ENCODE measurements at places on chromosomes 6 and 20.
A peak's percentile ranks its signal among the peaks of the same experiment; 100 is the strongest.

GRCh38 chr6:17039266-17039665 lies 62.6 kb upstream of the STMND1 start:
- DNase-seq: no peak

- no peak for DNase-seq
These were observed 51.1 kb downstream of the B3GAT2 start for GRCh38 chr6:70905742-70906141.

- DNase-seq: no peak
These were observed 79.6 kb downstream of the SOBP start for GRCh38 chr6:107569473-107569872.

DNA sequence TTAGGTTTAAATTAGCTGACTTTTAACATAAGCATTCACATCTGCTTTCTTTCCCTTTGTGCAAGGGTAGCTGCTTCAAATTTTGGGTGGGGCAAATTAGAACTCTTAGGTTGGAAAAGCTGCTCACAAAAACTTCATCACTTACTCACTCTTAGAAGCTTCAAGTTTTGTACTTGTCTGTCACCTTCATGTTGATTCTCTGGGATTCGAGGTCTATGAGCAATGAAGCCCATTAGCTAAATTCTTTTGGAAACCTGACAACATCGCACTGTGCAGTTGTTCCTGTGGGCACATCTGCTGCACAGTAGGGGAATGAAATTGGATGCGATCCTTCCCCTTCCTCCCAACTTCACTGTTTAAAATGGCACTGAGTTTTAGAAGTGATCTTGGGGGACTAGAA lies 156.1 kb downstream of the UBE3D start:
- DNase-seq: no peak

DNA sequence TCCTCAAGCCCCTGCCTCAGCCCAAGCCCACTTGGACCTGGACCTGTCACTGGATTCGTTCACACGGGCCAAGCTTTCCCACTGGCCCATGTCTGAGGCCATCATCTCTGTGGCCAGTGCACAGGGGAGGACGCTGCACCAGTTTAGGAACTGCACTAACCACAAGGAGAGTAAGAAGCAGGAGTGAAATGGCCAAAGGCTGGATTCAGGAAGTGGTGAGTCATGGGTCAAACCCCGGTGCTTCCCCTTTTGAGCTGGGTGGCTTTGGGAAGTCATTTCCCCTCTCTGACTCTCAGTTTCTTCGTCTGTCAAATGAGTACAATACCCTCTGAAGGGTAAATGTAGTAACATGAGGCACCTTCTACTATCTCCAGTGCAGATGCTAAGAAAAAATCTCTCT lies 87.9 kb downstream of the CD40 start:
- DNase-seq: peak; percentile 4

DNA sequence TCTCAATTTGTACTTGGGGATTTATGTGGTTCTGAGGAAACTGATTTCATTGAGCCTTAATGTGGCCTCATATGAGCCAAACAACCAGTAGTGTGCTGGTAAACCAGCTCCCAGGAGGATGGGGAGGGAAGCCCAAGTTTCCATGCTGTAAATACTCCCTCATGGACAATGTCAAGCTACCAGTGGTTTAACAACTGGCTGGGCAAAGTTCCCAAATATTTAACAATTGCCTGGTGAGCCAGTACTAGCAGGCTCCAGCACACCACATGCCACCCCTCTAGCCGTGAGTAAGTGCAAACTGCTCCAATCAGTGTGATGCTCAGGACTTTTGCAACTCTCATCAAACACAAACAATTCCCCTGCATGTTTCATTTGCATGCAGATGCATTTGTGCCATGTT lies 19.2 kb upstream of the CDKN1A start:
- no peak for DNase-seq

DNA sequence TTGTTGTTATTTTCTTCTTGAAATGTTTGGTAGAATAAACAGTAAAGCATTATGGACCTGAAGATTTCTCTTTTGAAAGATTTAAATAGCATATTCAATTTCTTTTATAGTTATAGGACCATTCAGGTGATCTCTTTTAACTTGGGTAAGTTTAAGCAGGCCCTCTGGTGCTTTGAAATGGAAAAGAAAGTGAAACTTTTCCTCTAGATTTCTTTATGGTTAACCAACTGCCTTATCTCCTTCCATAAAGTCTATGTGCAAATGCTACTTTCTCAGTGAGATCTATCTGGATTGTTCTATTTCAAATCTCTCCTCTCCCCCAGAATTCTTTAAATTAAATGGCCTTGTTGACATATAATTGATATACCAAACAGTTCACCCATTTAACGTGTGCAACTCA lies 54.0 kb downstream of the PHACTR2 start:
- no peak for DNase-seq

- DNase-seq: no peak
These were observed 8.0 kb downstream of the PRDM13 start for GRCh38 chr6:99614430-99615186.

GRCh38 chr6:37774028-37774680 lies 45.4 kb upstream of the ZFAND3 start:
- no peak for DNase-seq

GRCh38 chr6:144335914-144336313 lies 50.8 kb downstream of the UTRN start:
- no peak for DNase-seq

- no peak for DNase-seq
These were observed 52.7 kb downstream of the FGD2 start for GRCh38 chr6:37058084-37058586.

DNA sequence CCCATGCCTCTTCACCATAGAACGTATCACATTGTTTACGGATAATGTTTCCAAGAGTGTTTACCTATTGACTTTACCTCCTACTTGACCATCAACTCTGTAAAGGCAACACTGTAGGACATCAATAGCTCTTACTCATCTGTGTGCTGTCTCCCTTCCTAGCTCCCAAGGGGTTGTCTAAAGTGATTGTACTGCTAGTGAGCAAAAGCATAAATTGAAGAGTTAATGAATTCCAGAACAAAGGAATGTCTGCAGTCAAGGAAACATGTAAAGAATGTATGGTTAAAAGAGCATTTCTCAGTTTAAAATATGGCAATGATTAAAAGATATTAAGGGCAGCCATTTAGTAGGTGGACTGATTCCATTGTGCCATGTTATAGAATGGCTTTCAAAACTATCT lies 985.4 kb downstream of the TBC1D32 start:
- DNase-seq: no peak

- DNase-seq: no peak
These were observed 19.8 kb downstream of the DSE start for GRCh38 chr6:116390581-116390980.

GRCh38 chr6:18387061-18387721 lies at the start of gene RNF144B:
Gene RNF144B, plus strand, starts transcription at chr6:18387350. Its CDS starts 12,185 bp downstream, at chr6:18399535.
- DNase-seq: peak; percentile 67

- no peak for DNase-seq
These were observed 48.3 kb downstream of the FAM217A start for GRCh38 chr6:4030669-4031068.

GRCh38 chr6:13234130-13234529 lies 94.2 kb downstream of the TBC1D7 start:
- DNase-seq: no peak

- no peak for DNase-seq
These were observed 873.0 kb downstream of the KIF16B start for GRCh38 chr20:15700147-15700765.

- DNase-seq: no peak
These were observed 330.9 kb upstream of the CDH4 start for GRCh38 chr20:60921022-60921622.

- no peak for DNase-seq
These were observed 116.9 kb downstream of the RWDD2A start for GRCh38 chr6:83310046-83310445.

GRCh38 chr6:14640631-14641030 lies 523.1 kb downstream of the CD83 start:
- no peak for DNase-seq

DNA sequence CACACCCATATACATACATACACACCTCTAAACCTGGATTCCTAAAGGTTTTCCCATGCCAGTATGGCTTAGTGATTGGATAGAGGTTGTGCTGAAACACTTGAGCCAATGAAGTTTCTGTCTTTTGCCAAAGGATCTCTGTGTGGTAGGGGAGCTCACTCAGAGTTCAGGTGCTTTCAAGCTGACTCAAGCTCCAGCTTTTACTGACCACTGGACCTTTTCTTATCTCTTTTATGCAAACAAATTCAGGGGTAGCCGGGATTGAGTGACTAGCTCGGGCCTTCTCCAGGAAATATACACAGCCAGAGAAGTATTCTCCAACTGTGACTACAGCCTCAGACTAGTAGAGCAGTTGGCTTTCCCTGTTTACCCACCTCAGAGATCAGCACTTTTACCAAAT lies 21.5 kb upstream of the DSE start:
- no peak for DNase-seq

DNA sequence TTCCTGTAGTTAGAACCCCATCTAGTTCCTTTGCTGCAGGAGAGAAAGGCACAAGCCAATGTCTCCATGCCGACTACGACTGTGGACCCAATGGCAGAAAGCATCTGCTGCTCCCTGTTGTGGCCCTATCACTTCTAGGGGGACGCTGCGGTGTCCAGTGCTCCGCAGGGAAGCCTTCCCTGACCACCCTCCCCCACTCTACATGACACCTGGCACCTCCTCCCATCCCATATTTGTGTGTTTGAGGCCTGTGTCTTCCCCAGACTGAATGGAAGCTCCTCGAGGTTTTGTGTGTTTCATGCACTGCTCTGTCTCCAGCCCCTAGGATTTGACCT lies 159.5 kb downstream of the DTNBP1 start:
- DNase-seq: no peak

DNA sequence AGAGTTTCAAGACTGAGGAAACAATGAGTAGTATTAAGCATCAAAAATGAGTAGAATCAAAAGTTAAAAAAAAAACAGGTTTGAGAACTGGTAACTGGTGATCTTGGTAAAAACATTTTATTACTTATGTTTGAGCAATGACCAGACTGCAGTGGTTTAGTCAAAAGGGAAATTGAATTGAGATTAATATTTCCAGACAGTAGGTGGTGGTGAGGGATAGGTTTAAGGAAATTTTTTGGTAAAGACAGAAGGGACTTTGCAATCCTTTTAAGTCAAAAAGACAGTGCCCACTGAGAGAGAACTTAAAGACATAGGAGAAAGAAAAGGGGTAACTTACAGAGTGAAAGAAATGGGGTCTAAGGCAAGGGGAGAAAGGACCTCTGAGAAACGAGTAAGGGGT lies 156.9 kb downstream of the ASCC3 start:
- no peak for DNase-seq

- DNase-seq: no peak
These were observed 101.8 kb upstream of the PREP start for GRCh38 chr6:105504706-105505105.

GRCh38 chr20:44296011-44296410 lies 15.0 kb downstream of the FITM2 start:
- DNase-seq: no peak

DNA sequence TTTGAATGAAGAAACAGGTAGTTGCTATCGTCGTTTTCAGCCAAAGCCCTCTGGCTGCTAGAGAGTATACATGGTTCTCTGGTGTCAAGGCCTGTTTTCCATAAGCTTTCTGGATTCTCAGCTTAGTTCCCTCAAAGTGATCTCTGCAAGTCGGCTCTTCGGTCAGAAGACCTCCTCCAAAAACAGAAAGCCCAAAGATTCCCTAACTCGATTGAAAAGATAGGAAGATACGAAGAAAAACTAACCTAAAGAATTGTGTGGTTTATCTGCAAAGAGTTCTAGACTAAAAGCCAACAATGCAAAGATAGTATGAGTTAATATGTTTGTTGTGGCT lies 545 bp upstream of the ASCC3 start:
- no peak for DNase-seq

GRCh38 chr20:25229486-25230165 lies 18.3 kb upstream of the PYGB start:
- no peak for DNase-seq

DNA sequence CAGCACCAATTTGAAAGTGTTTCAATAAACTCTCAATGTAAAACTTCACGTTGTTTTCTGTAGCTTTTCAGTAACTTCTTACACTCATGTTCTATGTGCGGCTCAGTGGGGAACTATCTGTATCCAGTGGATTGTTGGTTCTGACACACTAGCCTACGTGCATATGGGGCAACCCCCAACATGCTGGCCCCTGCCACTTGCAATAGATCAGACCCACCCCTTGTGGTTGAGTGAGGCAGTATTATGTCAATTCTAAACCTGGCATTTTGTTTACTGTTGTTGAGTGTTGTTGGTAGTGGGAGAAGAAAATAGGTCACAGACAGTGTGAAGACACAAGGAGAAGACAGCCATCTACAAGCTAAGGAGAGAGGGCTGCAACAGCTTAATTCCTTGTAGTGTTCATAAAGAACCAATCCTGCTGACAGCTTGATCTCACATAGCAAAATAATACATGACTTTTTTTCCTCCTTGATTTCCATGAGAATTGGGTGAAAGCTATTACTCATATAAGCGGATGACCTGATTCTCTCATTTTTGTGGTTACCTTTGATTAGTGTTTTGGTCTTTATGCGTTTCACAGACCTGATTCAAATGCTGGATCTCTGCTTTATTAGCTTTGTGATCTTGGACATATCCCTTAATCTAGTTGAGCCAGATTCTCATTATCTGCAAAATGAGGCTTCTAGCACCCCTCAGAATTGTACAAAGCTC lies 320.4 kb downstream of the LAMA2 start:
- no peak for DNase-seq

DNA sequence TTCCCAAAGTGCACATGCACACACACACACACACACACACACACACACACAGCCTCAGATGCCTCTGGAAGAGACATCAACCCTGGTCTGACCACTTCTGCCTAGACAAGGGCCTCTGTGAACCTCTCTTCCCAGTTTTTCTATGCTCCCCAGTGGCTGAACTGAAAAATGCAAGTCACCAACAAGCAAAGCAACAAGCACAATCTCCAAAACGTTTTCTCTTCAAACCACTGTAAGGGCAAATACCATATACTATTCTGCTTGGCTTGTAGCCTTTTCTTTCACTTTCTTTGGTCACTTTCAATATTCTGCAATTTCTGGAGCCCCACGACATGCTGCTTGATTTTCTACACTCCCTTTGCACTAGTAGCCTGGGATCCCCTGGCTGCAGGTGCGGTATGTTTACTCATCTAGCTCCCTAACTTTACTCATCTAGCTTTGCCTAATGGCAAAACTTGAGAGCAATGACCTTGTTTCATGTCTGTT lies 121.4 kb upstream of the DST start:
- DNase-seq: no peak

GRCh38 chr20:25541676-25542075 lies 43.7 kb downstream of the NINL start:
- no peak for DNase-seq

GRCh38 chr6:109303640-109304283 lies 78.5 kb downstream of the CD164 start:
- DNase-seq: no peak

GRCh38 chr6:157861184-157861583 lies 38.1 kb downstream of the SNX9 start:
- no peak for DNase-seq
